ENCODE measurements at places on chromosomes 7 and 10.
A peak's percentile ranks its signal among the peaks of the same experiment; 100 is the strongest.

- H3K4me3 ChIP-seq = peak overlapping the region; percentile 69
- H3K4me1 ChIP-seq = peaks cover 12% of the 10 kb centered on the region
- no peak overlapping the region for H3K27ac ChIP-seq
- no peak for DNase-seq
Measured at GRCh38 chr7:128791972-128792327, 182 bp downstream of the CCDC136 start.

GRCh38 chr10:5546891-5547680 lies 22.3 kb downstream of the CALML3 start:
- H3K4me1 ChIP-seq = peaks cover 65% of the 10 kb centered on the region
- no peaks in the 10 kb centered on the region for H3K27me3 ChIP-seq
- no peak overlapping the region for H3K4me3 ChIP-seq
- peak; percentile 58 for DNase-seq

DNA sequence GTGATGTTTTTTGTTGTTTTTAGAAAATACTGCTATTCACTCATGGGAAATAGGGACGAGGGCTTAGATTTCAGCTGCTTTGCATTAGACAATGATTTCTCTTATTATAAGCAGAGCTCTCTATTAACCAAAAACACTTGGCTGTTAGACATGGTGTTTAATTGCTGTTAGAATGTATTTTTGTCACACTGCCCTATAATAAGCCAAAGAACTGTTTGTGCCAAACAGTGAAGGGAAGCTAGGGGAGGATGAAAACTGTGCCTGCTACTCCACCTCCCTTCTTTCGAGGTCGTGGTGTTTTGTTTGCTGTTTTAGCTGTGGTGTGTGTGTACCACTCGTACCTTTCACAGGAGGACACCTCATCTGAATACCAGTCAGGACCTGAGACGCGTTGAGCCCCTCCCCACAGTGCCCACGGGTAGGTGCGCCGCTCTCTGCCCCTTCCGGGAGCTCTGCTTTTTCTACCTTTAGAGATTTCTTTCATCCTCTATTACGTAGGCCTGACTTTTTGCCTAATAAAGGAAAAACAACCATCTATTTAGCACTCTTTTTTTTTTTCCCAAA lies 57.9 kb downstream of the CUX1 start:
- H3K27me3 ChIP-seq = no peaks in the 10 kb centered on the region
- no peak overlapping the region for H3K27ac ChIP-seq
- no peak overlapping the region for H3K4me3 ChIP-seq
- DNase-seq = no peak

GRCh38 chr7:3888096-3888495 lies 587.0 kb downstream of the SDK1 start:
- no peaks in the 10 kb centered on the region for H3K4me1 ChIP-seq
- no peak overlapping the region for H3K27ac ChIP-seq
- no peaks in the 10 kb centered on the region for H3K27me3 ChIP-seq
- DNase-seq = peak; percentile 12

- no peaks in the 10 kb centered on the region for H3K36me3 ChIP-seq
- no peak overlapping the region for H3K27ac ChIP-seq
- H3K4me1 ChIP-seq = no peaks in the 10 kb centered on the region
- no peak overlapping the region for H3K4me3 ChIP-seq
- DNase-seq = peak; percentile 20
Measured at GRCh38 chr7:66930341-66930740, 9.3 kb downstream of the TMEM248 start.

- DNase-seq = no peak
- H3K27me3 ChIP-seq = no peaks in the 10 kb centered on the region
- H3K36me3 ChIP-seq = peaks cover 4% of the 10 kb centered on the region
- peaks cover 38% of the 10 kb centered on the region for H3K4me1 ChIP-seq
- no peak overlapping the region for H3K4me3 ChIP-seq
Measured at GRCh38 chr7:137942484-137943115, 59.3 kb downstream of the CREB3L2 start.

GRCh38 chr10:35822316-35822715 lies 180.2 kb upstream of the FZD8 start:
- H3K36me3 ChIP-seq = no peaks in the 10 kb centered on the region
- DNase-seq = peak; percentile 44
- no peak overlapping the region for H3K4me3 ChIP-seq
- H3K27me3 ChIP-seq = no peaks in the 10 kb centered on the region

DNA sequence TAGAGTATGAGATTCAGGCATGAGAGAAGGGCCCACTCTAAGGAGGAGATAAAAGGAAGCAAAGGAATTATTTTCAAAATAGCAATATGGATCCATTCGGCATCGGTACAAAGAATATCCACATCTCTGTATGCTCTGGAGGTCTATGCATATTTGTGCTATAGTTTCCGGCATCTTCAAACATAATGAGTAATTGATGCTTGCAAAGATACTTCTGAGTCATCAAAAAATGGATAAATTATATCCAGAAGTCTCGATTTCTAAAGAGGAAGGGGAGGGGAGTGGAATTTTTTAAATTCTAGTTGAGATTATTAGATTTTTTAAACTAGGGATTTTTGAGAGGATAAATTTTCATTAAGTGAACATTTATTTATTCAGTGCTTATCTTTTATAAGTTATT lies 72.9 kb upstream of the KIAA1217 start:
- DNase-seq = no peak
- no peak overlapping the region for H3K4me3 ChIP-seq
- H3K27ac ChIP-seq = no peak overlapping the region
- H3K36me3 ChIP-seq = no peaks in the 10 kb centered on the region
- H3K4me1 ChIP-seq = no peaks in the 10 kb centered on the region

- H3K4me1 ChIP-seq = peaks cover 11% of the 10 kb centered on the region
- no peaks in the 10 kb centered on the region for H3K27me3 ChIP-seq
- H3K36me3 ChIP-seq = no peaks in the 10 kb centered on the region
- H3K27ac ChIP-seq = no peak overlapping the region
- no peak overlapping the region for H3K4me3 ChIP-seq
Measured at GRCh38 chr10:116785867-116786266, 43.5 kb upstream of the HSPA12A start.

Data from astrocyte (in vitro differentiated cells and primary cell).